ENCODE measurements at places on chromosomes 3 and 15.
A peak's percentile ranks its signal among the peaks of the same experiment; 100 is the strongest.

DNA sequence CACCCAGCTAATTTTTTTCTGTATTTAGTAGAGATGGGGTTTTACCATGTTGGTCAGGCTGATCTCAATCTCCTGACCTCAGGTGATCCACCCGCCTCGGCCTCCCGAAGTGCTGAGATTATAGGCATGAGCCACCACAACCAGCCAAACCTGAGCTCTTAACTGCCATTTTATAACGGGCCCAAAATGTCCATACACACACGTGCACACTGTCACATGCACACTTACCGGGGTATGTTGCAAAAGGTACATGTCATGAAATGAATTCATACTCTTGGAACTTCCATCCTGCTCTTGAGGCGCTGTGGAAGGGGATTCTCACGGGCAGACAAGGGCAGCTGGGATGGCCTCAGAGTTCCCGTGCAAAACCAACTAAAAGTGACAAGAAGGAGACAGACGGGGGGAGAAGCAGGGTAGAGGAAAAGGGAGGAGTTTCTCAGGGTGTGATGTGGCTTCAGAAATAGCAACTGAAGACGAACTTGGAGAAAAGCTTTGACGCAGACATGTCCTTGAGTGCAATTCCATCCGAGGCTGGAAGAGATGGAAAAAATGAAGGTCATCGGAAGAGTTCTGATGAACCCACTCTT is 110.9 kb downstream of the BDH1 start:
- DNase-seq: no peak

GRCh38 chr3:133927540-133928066 is 31.9 kb upstream of the RAB6B start:
- peak; percentile 75 for DNase-seq

GRCh38 chr3:32104492-32104891 is 1.9 kb upstream of the GPD1L start:
- no peak for DNase-seq

- peak; percentile 45 for DNase-seq
Measured at GRCh38 chr3:124965413-124965812, 30.9 kb upstream of the MUC13 start.

DNA sequence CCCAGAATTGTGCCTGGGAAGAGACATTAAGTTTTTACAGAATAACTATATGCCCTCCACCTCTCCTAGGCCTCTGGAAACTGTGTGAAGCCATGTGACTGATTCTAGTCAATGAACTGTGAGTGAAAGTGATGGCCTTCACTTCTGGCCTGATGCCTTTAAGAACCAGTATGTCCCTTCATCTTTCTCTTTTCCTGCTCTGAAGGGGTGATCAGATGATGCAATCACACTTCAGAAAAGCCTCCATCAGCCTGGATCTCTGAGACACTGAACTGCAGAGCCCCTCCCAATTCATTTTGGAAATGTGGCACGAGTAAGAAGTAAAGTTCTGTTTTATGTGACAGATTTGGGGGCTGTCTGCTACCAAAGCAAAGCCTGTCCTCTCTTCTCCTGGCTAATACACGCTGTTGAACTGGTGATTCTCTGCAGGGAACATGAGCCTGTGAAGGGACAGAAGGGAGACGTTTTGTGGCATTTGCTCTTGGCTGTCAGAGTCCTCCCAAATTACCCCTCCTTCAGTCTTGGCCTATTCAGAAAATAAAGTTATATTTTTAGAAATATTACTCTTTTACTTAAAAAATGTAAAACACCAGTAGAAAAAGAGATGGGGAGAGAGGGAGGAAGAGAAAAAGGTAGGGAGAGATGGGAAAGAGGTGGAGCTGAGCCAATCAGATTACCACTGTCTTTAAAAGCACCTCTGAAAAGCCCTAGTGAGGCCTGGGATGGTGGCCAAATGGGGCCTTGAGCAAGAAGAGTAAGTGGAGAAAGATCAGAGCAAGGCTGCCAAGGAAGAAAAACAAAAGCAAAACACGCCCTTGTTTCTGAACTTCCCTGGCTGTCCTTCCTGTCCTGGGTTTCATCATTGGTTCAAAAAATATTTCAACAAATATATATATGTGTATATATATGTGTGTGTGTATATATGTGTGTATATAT is 40.9 kb upstream of the RYK start:
- no peak for DNase-seq

GRCh38 chr15:80127911-80128310 is 24.9 kb upstream of the FAH start:
- DNase-seq: no peak

Data from suppressor macrophage (primary cell).